ENCODE measurements at places on chromosomes 6 and 20. TPM values are rescaled to one million over a fixed set of nuclear protein-coding genes. Genes with fewer than 3 reads are reported as not detected.

GRCh38 chr6:22133357-22133756 is 163.5 kb downstream of the PRL start:
- no peaks in the 10 kb centered on the region for H3K4me1 ChIP-seq
- no peaks in the 10 kb centered on the region for H3K36me3 ChIP-seq
- H3K27me3 ChIP-seq: no peaks in the 10 kb centered on the region
- no peak for DNase-seq
- no peak overlapping the region for H3K4me3 ChIP-seq

DNA sequence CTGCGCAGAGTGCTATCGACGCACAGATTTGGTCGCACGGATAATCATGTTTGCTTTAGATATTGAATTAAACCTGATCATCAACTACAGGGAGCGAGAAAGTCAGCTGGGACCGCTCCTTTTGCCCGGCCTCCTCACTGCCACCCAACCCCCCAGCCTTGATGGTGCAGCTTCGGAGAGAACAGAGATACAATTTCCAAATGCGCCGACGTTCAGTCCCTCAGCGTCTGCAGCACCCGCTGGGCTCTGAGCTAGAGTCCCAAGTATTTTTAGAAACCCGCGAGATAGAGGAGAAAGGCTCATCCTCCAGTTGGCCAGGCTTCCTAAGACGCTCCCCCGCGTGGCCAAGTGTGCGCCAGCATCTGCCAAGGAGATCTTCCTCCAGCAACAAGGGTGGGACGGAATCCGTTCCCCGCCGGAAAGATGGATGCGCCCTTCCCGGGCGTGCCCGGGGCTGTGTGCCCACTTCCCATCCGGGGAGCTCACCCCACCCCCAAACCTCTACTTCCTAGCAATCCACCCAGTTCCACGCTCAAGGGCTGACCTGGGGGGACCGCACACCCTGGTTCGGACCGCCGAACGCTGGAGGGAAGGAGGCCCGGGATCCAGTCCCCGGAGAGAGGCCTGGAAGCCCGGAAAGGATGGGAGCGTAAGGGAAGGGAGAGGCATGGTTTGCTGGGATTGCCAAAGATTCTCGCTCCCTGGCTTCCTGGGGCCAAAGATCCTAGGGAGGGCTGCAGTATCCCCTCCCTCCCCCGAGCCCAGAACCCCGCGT is 4.1 kb downstream of the NKX2-2 start:
- H3K27me3 ChIP-seq: peaks cover 10% of the 10 kb centered on the region
- H3K36me3 ChIP-seq: no peaks in the 10 kb centered on the region
- H3K4me3 ChIP-seq: no peak overlapping the region
- no peak overlapping the region for H3K27ac ChIP-seq
- no peak for DNase-seq
- H3K4me1 ChIP-seq: no peaks in the 10 kb centered on the region

GRCh38 chr6:129844118-129844891 is 16.8 kb downstream of the TMEM244 start:
- H3K27ac ChIP-seq: no peak overlapping the region
- H3K27me3 ChIP-seq: peaks cover 3% of the 10 kb centered on the region
- H3K4me1 ChIP-seq: no peaks in the 10 kb centered on the region
- H3K36me3 ChIP-seq: no peaks in the 10 kb centered on the region
- no peak overlapping the region for H3K4me3 ChIP-seq

- no peak overlapping the region for H3K4me3 ChIP-seq
- no peaks in the 10 kb centered on the region for H3K4me1 ChIP-seq
- no peaks in the 10 kb centered on the region for H3K27me3 ChIP-seq
- no peak overlapping the region for H3K27ac ChIP-seq
These were observed 123.1 kb downstream of the VEGFA start for GRCh38 chr6:43893073-43893472.

DNA sequence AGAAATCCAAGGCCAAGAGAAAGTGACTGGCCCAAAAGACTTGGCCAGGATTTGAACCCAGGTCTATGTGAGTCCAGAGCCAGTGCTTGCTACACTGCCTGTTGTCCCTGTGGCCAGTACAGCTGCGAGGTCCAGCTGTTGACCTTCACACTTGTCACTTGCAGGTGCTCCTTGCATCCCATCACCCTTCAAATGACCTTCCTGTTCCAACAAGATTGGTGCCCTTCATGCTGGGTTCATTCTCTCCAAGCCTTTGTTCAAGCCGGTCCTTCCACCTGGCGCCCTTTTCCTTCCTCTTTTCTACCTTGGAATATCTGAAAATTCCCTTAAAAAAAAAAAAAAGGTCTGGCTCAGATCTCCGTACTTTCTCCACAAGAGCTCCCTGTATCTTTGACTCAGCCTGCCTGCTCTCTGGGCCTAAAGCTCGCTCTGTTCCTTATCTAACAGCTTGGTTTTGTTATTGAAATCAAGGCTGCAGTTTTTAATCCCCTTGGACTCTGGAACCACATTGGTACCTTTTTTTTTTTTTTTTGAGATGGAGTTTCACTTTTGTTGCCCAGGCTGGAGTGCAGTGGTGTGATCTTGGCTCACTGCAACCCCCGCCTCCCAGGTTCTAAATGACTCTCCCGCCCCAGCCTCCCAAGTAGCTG is 22.2 kb upstream of the MRPS18A start:
- H3K4me3 ChIP-seq: no peak overlapping the region
- no peaks in the 10 kb centered on the region for H3K27me3 ChIP-seq
- H3K4me1 ChIP-seq: peaks cover 26% of the 10 kb centered on the region
- H3K27ac ChIP-seq: peak overlapping the region; percentile 85
- H3K36me3 ChIP-seq: no peaks in the 10 kb centered on the region

- no peak for DNase-seq
- no peaks in the 10 kb centered on the region for H3K4me1 ChIP-seq
- H3K27ac ChIP-seq: no peak overlapping the region
- no peak overlapping the region for H3K4me3 ChIP-seq
- H3K36me3 ChIP-seq: no peaks in the 10 kb centered on the region
These were observed 53.7 kb downstream of the HNF4A start for GRCh38 chr20:44409132-44409600.

DNA sequence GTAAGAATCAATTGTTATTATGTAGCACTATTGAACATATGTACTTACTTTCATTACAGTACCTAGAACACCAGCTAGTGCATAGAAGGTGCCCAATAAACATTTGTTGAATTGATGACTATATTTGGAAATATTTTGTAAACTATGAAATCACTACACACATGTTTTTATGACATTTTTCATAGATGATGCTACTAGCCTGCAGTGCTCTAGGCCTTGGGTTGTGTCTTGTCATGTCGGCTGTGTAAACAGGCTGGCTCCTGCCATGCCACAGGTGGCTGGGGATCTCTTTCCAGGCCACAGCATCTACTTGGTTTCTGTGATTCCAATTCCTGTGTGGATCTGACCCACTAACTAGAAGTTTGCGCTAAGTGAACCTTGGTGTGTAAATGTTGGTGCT is 43.3 kb upstream of the EDN1 start:
- H3K27ac ChIP-seq: no peak overlapping the region
- no peaks in the 10 kb centered on the region for H3K36me3 ChIP-seq
- no peak overlapping the region for H3K4me3 ChIP-seq
- H3K27me3 ChIP-seq: no peaks in the 10 kb centered on the region
- DNase-seq: no peak

DNA sequence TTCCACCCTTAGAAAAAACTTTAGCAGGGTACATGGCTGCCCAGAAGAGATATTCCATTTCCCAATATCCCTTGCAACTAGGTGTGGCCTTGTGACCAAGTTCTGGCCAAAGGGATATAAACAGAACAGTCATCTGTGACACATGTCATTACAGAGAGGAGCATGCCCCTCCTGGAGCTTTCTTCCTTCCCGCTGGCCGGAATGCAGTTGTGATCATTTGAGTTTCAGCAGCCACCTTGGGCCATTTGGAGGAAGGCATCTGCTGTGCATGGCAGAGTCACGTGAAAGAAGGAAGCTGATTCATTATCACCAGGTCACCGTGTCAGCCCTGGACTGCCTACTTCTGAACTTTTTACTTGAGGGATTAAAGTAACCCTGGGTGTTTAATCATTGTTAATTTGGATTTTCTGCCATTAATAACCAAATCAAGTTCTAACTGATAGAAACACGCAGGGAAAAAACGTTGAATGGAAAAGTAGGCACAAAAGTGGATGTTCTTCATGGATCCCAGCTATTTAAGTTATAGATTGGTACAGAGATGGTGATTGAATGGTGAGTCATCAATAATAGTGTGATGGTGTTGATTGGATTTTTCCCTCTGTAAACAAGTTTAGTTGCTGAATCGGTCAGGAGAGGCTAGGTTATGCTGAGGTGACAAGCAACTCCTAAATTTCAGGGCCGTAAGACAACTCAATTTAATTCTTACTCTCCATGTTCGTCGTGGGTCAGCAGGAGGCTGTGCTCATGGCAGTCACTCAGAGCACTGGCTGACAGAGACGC is 80.7 kb upstream of the CCDC167 start:
- H3K27ac ChIP-seq: no peak overlapping the region
- DNase-seq: no peak
- H3K27me3 ChIP-seq: no peaks in the 10 kb centered on the region
- no peaks in the 10 kb centered on the region for H3K4me1 ChIP-seq
- no peaks in the 10 kb centered on the region for H3K36me3 ChIP-seq

GRCh38 chr6:145352382-145353080 is 382.8 kb downstream of the EPM2A start:
- no peak for DNase-seq
- no peaks in the 10 kb centered on the region for H3K36me3 ChIP-seq
- no peaks in the 10 kb centered on the region for H3K27me3 ChIP-seq
- no peak overlapping the region for H3K4me3 ChIP-seq
- no peak overlapping the region for H3K27ac ChIP-seq

GRCh38 chr6:33702345-33702977 is 9.0 kb downstream of the UQCC2 start:
- no peak overlapping the region for H3K4me3 ChIP-seq
- H3K4me1 ChIP-seq: no peaks in the 10 kb centered on the region
- no peak overlapping the region for H3K27ac ChIP-seq
- H3K36me3 ChIP-seq: no peaks in the 10 kb centered on the region
- no peaks in the 10 kb centered on the region for H3K27me3 ChIP-seq
- DNase-seq: no peak

The ACSS1 gene
- 25.4 TPM for total RNA-seq

DNA sequence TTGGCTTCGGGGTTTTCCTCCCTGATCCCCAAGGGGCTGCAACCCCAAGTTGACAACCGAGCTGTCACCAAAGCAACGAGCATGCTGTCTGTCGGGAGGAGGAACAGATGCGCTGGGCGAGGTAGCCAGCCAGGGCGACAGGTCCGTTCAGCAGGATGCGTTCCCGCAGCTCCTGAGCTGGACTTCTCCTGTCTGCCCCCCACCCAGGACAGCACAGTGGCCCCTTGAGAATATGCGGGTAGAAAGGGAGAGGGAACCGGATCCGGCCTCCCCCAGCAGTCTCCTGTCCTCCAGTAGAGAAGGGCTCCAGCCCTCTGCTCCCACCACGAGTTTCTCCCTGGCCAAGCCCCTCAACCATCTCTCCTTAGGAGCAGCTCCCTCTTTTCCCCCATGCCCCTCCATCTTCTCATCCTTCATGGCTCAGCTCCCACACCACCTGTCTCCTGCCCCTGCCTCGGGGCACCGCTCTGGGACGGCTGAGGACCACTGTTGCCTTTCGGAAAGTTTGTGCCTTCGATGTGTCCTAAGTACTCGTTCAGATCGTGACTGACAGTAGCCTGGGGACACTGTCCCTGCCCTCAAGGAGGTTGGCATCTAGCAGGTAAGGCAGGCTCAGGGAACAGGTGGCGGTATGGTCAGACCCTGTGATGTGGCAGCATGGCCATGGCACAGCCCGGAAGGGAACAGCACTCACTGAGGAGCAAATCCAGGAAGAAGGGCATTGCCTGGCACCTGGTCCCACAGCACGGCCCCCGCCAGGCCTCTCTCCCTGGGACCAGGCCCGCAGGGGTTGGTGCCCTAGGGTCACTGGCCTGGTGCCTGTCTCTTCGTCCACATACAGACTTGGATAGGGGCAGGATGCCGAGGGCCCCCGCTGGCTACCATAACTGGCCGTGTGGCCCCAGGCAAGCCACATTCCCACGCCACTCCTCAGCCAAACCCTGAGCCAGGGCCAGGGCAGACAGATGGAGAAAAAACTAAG is 96.3 kb downstream of the ASXL1 start:
- no peak overlapping the region for H3K27ac ChIP-seq
- no peaks in the 10 kb centered on the region for H3K27me3 ChIP-seq
- no peak for DNase-seq
- H3K36me3 ChIP-seq: no peaks in the 10 kb centered on the region
- H3K4me1 ChIP-seq: peaks cover 10% of the 10 kb centered on the region
- H3K4me3 ChIP-seq: no peak overlapping the region

GRCh38 chr20:2907519-2907918 is 34.2 kb downstream of the PTPRA start:
- no peaks in the 10 kb centered on the region for H3K36me3 ChIP-seq
- H3K4me3 ChIP-seq: no peak overlapping the region
- no peak overlapping the region for H3K27ac ChIP-seq
- no peak for DNase-seq
- no peaks in the 10 kb centered on the region for H3K27me3 ChIP-seq

DNA sequence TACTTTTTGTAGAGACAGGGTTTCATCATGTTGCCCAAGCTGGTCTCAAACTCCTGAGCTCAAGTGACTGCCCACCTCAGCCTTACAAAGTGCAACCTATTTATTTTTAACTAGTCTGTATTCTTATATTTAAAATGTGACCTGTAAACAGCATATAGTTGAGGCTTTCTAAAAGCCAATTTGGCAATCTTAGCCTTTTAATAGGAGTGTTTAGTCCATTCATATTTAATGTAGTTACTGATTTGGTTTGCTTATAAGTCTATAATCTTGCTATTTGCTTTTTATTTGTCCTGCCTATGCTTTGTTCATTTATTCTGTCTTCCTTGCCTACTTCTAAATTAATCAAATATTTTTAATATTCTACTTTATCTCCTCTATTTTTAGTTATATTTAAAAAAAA is 15.0 kb upstream of the SOX4 start:
- no peak overlapping the region for H3K4me3 ChIP-seq
- H3K36me3 ChIP-seq: no peaks in the 10 kb centered on the region
- DNase-seq: no peak
- H3K27ac ChIP-seq: no peak overlapping the region
- no peaks in the 10 kb centered on the region for H3K27me3 ChIP-seq
- H3K4me1 ChIP-seq: no peaks in the 10 kb centered on the region

- H3K36me3 ChIP-seq: no peaks in the 10 kb centered on the region
- H3K4me1 ChIP-seq: no peaks in the 10 kb centered on the region
- no peaks in the 10 kb centered on the region for H3K27me3 ChIP-seq
- H3K27ac ChIP-seq: no peak overlapping the region
- H3K4me3 ChIP-seq: no peak overlapping the region
These were observed 108.6 kb downstream of the INSM1 start for GRCh38 chr20:20476504-20476903.

Measured in uterus (tissue), 4 donors.